Stimulated activated CD4-positive, alpha-beta T cell treated with anti-CD3 and anti-CD28 coated beads, Interleukin-12 subunit alpha, Interleukin-12 subunit beta, amount 100 ng/mL, for 24 hours (primary cell): ENCODE measurements at places on chromosomes 3 and 15.

DNA sequence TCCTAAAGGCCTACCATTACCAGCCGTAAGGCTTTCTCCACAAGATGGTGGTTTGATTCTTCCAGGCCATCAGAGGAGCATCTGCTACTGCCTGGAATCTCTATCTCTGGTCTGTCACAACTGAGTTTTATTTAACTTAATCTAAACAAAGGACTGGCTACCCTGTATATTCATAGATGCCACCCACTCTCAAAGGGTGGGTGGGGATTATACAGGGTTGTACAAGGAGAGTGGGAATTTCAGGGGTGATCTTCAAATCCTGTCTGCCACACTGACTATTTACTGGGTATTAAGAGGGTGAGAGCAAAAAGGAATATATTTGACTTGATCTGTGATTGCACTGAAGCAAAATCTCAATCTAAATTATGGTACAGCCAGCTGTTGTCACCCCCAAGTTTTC, 253.3 kb downstream of the MBNL1 start:
- DNase-seq: no peak

- no peak for DNase-seq
Observed at GRCh38 chr3:190696777-190697501, 165.6 kb downstream of the GMNC start.

DNA sequence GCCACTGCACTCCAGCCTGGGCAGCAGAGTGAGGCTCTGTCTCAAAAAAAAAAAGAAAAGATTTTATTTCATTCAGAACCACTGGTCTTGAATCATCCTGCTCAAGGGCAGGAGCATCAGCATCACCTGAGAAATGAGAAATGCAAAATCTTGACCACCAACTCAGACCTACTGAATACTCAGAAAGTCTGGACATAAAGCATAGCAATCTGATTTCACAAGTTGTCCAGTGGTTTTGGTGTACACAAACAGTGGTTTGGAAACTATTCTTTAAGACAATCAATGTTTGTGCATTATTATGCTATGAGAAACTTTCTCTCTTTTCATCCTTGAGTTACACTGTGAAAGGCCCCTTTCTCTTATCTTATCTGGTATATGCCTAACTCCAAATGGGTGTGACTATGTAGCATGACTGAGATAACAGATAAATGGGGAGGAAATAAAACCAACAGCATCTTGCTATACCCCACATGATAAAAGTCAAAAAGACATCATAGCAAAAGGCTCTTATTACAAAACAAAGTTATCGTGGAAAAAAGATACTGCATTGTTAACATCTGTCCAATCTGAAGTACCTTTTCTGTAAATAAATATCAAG, 174.2 kb upstream of the STT3B start:
- no peak for DNase-seq

GRCh38 chr3:32398531-32398930, 6.9 kb downstream of the CMTM7 start:
- no peak for DNase-seq

GRCh38 chr3:99781761-99782160, 35.9 kb upstream of the CMSS1 start:
- no peak for DNase-seq

DNA sequence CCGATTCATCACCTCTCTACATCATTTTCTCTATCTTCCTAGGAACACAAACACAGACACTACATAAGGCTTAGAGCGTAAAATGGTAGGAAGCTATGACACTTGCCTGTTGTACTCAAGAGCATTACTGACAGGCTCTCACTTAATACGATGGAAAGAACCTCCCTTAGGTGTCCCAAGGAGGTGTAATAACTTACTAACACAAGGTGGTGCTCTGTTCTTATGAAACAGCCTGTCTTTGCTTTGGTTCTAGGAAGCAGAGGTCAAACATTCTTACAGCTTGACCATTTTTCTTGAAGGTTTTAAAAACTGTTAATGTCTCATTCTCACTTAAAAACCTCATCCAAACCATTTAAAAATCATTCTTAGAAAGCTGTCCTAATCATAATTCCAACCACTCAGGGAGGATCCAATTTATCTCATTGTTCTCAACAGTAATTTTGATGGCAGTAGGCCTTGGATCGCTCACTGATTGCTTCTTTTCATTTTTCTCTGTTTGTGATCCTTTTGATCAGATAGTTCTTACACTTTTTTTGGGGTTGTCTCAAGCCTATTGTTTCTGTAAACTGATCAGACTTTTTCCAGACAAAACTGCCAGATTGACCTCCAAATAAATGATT, 317.8 kb upstream of the AGTR1 start:
- DNase-seq: no peak

DNA sequence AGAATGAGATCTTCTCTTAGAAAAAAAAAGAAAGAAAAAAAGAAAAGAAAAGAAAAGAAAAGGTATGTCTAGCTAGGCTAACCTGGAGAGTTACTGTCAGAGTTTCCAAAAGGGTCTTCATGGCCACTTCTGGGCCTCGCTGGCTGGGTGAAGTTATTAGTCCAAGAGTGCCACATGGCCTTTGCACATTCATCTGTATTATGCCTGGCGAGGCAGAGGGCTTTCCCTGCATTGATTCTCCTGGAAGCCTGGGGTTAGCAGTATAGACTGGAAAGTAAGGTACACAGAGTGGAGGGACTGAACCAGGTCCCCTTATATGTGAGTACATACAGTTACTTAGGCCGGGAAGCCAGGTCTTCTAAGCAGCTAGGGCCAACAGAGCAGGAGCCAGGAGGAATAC, 54.8 kb upstream of the CGNL1 start:
- DNase-seq: no peak

DNA sequence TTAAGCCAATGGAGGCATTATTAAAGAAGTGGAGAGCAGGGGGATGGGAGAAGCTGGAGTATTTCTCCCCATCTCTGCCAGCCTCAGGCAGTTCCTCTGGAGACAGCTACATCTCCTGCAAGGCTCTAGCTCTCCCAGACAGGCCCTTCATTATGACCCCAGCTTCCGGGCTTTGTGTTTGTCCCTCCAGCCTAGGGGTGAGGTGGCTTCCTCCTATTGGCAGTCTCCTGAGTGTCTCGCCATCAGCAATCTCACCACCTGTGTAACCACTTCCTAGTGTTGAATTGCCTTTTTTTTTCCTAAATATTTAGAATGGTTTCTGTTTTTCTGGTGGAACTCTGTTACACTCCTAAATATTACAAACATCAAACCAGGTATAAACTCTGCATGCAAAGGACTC, 122.3 kb downstream of the FAM174B start:
- no peak for DNase-seq

GRCh38 chr3:186413615-186414415, 51.8 kb upstream of the DGKG start:
- no peak for DNase-seq

DNA sequence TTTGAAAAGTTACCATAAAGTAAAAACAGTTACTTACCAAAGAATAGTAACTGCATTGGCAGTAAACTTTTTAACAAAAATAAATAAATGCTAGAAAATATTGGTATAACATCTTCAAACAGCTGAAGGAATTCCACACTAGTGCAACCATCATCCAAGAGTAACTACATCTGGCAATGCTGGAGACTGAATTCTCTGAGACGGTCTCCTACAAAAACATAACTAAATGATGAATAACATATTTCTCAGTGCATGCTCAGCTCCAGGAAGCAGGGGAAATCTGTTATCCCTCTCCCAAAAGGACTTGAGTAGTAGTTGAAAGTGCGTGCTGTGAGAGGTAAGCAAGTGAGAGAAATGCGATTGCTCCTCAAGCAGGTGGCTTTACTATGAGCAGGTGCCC, 526.8 kb upstream of the CCDC54 start:
- DNase-seq: no peak

DNA sequence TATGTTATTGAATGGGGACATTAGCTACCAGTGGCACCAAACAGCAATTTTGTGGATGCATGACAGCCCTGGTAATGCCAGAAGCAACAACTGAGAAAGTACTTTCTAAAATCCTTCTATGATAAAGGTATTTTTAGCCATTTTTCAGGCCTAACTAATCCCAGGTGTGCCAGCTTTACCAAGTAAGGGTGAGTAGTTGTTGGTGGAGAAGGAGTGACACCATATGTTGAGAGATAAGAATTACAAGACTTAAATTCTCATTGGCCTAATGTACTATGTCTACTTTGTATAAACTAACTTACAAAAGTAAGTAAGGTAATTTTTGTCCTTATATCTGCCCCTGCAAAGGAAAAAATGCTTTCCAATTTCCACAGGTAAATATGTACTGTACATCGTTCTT, 4.1 kb upstream of the COX17 start:
- no peak for DNase-seq

DNA sequence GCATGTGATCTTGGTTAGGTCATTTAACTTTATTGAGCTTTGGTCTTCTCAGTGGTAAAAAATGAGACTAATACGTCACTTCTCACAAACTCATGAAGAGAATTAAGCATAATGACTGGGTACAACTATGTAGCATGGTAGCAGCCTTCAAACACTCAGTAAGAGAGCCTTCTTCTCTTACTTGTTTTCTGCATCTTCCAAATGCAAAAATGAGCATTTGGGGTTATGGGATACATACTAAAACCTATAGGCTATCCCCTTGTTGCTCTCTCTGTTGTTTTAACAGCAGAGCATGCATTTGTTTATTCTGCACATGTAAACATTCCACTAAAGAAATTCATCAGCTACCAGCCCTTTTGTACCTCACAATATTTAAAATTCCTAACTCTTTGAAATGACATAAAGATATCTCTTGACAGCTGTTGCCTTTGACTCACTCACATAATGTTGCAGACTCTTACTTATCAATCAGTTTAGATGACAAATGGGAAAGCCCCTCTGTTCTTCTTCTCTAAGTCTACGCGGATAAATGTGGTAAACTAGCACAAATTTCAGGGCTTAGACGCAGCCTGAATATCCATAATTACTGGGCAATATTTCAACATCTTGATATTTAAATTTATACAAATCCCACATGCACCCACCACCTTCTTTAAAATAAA, 327.3 kb upstream of the SATB1 start:
- no peak for DNase-seq

GRCh38 chr3:194370753-194371152, 1.2 kb upstream of the LRRC15 start:
- DNase-seq: no peak

DNA sequence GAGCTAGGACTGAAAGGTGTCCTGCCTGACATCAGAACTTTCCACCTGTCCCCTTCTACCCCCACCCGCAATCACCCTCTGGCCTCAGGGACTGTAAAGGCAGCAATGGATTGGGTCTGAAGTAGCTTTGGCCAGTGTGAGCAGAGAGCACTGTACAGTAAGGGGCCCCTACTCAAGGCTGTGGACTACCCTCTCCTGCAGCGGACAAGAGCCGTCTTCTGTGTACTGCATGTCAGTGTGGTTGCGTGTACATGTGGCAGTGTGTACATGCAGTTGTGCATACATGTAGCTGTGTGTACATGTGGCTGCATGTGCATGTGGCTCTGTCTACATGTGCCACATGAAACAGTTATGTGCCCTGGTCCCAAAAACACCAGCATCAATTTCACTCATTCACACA, 205.9 kb upstream of the LINGO1 start:
- DNase-seq: no peak

DNA sequence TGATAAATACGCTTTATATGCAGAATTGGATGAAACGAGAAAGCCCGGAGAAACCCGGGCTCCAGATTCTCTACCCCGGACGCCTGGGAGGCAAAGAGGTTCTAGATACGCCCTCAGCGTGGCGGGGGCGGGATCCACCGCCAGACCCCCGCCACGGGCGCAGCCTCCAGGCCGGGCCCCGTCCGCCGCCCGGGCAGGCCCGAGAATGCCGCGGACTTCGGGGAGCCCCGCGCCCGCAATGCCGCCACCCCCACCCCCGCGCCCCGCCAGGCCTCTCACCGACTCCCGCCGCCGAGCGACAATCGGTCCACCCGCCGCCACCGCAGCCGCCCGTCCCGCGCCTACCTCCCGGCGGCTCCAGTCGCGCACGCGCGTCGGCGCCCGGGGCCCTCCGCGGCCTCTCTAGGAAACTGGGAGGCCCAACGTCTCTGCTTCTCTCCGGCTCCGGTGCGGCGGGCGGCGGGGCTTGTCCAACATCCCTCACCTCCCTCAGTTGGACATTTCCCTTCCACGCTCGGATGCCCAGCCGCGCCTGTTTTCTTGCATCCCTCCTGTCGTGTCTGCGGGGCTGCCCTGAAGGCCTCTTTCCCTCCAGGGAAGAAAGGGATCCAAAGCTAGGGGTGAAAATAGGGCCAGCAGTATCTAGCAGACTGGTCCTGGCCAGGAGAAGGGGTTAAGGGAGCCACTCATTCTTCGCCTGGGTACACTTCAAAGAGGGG, at the start of gene ZNF445:
Gene ZNF445 (minus strand): TSS at position 359 of the 719 bp plus-strand sequence. CDS start 22,121 bp downstream, outside the sequence.
- peak; percentile 65 for DNase-seq

GRCh38 chr3:32557640-32558352, 12.9 kb downstream of the DYNC1LI1 start:
- DNase-seq: no peak

DNA sequence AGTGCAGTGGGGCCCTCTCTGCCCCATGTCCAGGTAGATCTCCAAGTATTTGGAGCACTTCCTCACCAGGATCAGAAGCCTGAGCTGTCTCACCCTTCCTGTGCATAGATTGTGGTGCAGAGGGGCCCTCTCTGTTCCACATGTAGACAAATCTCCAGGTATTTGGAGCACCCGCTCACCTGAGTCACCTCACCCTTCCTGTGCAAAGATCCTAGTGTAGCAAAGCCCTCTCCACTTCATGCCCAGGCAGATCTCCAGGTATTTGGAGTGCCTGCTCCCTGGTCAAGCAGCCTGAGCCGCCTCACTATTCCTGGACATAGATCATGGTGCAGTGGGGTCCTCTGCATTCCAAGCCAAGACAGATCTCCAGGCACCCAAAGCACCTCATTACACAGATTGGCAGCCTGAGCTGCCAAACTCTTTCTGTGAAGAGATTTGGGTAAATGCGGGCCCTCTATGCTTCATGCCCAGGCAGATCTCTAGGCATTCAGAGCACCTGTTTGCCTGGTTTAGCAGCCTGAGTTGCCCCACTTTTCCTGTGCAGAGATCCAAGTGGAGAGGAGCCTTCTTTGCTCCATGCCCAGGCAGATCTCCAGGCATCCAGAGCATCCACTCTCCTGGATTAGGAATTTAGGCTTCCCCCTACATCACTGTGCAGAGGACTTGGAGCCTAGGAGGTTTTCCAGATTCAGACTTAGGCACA, 249.8 kb downstream of the AGBL1 start:
- DNase-seq: no peak
